ENCODE measurements at places on chromosomes 5 and 9.

- no peak for DNase-seq
Measured at GRCh38 chr9:121700165-121700831, 48.9 kb downstream of the DAB2IP start.

- DNase-seq, result no peak
Measured at GRCh38 chr5:159257007-159257406, 6.1 kb upstream of the UBLCP1 start.

DNA sequence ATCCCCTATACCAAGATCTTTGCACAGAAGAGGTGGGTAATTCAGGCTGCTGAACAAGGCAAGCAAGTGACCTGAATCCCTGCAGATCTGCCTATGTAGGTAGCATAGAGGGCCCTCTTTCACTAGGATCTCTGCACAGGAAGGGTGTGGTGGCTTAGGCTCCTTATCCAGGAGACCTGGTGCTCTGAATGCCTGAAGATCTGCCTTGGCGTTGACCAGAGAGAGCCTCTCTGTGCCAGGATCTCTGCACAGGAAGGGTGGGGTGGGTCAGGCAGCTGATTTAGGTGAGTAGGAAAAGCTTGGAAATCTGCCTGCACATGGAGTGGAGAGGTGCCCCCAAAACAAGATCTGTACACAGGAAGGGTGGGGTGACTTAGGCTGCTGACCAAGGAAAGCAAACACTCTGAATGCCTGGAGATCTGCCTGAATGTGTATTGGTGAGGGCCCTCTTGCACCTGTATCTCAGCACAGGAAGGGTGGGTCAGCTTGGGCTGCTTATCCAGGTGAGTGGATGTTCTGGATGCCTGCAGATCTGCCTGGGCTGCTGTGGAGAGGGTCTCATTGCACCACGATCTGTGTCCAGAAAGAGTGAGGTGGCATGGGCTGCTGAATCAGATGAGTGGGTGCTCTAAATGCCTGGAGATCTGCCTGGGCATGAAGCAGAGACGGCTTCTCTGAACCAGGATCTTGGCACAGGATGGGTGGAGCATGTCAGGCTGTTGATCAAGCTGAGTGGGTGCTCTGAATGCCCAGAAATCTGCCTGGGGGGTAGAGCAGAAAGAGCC is 365.9 kb downstream of the DMAC1 start:
- DNase-seq, result no peak

DNA sequence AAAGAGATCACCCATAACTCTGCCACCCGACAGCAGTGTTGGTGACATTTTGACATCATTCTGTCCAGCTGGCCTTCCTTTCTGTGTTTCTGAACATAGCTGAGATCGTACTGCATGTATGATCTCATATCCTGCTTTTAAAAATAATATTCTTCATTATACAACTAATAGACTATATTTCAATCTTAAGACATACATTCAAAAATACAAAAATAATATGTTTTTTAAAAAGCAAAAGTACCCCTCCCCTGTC is 47.7 kb upstream of the RPL26L1 start:
- no peak for DNase-seq

DNA sequence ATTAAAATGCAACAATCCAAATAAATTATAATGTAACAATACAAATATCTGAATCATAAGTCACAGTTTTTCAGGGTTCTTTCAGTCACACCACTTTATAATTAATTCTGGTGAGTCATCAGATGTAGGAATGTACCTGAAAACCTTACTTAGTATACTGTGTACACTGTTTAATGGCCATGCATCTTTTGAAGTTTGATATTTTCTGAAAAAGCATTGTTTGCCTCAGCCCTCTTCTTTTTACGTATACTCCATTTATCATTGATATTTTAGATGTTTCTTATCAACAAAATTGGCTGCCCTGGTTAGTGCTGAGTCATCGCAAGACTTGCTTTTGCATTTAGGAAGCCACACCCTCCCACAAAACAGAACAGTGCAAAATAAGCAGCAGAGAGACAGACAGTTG is 218.6 kb downstream of the PJA2 start:
- DNase-seq, result no peak

DNA sequence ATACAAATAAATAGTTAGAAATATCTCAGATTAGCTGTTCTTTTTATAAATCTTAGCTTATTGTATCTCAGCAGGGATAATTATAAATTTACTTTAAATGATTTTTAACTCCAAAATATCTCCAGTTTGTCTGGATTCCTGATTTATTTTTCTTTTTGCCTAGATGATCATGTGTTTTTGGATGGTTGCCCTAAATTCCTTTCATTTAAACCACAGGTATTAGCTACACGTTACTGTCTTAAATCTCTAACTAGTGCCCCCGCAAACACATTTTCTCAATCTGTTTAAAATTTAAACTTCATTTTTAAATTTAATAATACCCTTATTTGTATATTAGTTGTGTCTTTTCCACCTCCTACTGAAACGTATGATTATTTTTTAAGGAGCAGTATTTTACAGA is 5.6 kb downstream of the FER start:
- DNase-seq, result no peak

GRCh38 chr9:135335691-135336181 is 143.8 kb upstream of the PPP1R26 start:
- no peak for DNase-seq

- no peak for DNase-seq
Measured at GRCh38 chr9:87189006-87189405, 241.7 kb upstream of the GAS1 start.

GRCh38 chr5:173909199-173909598 is 21.1 kb downstream of the CPEB4 start:
- DNase-seq, result no peak

- DNase-seq, result no peak
Measured at GRCh38 chr5:45376417-45376816, 319.8 kb downstream of the HCN1 start.

- no peak for DNase-seq
Measured at GRCh38 chr9:69141851-69142250, 32.2 kb upstream of the TJP2 start.

DNA sequence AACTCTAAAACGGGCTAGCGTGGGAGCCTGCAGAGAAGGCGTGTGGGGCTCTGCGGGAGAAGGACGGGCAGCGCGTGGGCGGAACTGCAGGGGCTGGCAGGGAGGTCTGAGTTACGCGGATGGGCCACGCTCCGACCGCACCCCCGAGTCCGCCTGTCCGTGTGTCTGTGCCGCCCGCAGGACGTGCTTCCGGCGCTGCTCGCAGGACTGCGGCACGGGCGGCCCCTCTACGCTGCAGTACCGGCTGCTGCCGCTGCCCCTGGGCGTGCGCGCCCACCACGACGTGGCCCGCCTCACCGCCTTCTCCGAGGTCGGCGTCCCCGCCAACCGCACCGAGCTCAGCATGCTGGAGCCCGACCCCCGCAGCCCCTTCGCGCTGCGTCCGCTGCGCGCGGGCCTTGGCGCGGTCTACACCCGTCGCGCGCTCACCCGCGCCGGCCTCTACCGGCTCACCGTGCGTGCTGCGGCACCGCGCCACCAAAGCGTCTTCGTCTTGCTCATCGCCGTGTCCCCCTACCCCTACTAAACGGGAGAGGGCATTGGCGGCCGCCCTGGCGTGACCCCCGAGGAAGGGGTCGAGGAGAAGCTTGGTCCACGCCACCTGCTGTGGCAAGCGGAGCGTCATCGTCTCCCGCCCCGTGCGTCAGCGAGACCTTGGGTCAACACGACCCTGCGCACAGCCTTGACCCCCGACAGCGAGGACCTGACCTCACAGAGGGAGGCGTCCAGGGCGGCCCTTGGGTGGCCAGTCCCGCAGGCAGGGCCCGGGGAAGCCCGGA is 11.4 kb upstream of the ASS1 start:
- no peak for DNase-seq

- DNase-seq, result peak; percentile 5
Measured at GRCh38 chr5:37370550-37370863, 399 bp downstream of the NUP155 start.

DNA sequence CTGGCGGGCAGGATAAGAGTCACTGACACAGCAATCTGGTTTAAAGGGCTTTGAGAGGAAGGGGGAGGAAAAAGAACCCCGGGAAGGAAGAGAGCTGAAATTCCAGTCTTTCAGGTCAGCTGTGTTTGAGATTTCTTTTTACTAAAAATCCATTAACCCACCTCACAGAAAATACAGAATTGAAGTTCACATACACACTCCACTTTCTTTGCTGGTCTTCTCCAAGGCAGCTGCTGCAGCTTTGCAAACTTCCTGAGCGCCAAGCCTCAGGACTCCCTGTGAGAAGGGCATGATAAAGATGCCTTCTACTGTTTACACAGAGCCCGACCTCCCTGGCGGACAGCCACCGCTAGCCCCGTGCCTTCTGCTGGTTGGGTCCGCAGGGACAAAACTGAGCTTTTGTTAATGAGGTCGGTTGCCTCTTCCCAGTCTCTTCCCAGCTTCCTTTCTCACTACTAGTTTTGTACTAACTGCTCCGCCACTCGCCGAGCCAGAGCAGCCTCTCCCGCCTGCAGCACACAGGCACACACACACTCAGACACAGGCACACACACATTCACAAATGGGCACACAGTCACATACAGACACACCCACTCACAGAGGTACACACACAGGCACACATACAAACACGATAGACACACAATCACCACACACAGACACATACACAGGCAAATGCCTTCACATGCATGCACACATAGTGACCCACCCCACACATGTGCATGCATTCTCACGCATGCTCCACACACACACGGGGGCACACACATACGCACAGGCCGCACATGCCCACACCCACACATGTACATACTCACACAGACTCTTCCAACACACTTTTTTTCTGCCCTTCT is at the start of gene FREM1:
Gene FREM1, minus strand, starts transcription at position 468 of the 845 bp plus-strand sequence. CDS start 41,451 bp downstream, outside the sequence.
- no peak for DNase-seq

- DNase-seq, result no peak
Measured at GRCh38 chr5:28328681-28329080, 1290.3 kb upstream of the CDH9 start.

DNA sequence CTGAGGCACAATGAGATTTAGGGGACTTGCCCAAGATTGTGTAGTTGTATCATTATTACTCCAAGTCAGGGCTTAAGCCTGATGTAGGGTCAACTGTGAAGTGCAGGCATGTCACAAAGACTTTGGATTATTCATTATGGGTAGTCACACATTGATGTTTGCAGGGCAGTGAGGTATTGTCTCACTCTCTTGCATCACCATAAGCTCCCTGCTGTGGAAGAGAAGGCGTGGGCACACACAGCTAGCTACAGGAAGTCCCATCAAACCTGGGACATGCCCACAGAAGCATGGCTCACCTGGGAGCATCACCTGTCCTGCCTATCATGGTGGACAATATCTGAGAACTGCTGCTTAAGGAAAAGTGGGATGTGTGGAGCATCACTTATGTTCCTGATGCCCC is 42.1 kb downstream of the TMOD1 start:
- DNase-seq, result no peak

GRCh38 chr9:28423255-28423654 is 850.0 kb upstream of the C9orf72 start:
- no peak for DNase-seq

DNA sequence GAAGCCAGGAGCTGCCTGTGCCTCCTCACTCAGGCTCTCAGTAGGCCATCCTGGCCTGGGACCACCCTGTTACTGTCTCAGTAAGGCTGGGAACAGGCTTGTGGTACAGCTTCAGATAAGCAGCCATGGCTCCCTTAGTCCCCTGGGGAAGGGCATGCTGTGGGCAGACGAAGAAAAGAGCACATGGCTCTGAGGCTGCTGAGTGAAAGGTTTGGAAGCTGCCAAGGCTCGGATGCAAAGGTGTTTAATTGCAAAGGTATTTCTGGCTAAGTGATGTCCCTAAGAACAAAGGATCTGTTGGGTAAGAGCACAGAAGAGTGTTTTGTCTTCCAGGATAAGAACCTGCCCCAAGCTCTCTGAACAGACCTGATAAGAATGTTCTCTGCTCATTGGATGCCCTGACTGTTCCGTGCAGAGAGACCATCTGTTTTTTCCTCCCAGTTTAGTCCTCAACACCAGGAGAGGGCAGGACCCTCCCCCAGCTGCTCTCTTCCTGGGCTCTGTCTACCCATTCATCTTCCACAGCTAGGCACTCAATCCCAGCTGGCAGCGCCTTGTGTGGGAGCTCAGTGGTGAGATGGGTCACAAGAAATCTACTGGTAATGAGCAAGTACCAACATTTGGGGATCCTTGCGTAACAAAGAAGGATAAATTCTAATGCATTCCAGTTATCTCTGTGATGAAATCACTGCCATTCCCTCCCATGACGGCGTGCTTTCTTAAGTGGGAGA is 17.7 kb downstream of the ANGPTL2 start:
- no peak for DNase-seq

DNA sequence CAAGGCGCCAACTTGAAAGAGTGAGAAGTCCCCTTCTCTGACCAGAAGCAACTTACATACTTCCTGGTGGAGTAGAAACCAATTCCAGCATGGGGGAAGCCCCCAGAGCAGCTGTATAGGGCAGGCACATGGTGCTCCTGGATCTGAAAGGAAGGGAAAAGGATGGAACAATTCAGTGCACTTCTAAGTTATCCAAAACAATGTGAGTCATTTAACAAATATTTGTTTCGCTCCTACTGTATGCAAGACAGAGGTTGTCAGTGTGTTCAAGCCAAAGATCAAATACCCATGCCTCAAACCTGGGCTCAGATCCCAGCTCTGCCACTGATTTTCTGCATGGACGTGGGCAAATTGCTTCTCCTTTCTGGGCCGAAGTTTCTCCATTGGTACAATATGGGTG is 67.1 kb downstream of the LHX2 start:
- no peak for DNase-seq

GRCh38 chr5:135262364-135262763 is 136.7 kb downstream of the MACROH2A1 start:
- no peak for DNase-seq

- no peak for DNase-seq
Measured at GRCh38 chr9:70594386-70594944, 180.0 kb upstream of the KLF9 start.

GRCh38 chr5:29697785-29698414 is 1495.6 kb upstream of the CDH6 start:
- no peak for DNase-seq

DNA sequence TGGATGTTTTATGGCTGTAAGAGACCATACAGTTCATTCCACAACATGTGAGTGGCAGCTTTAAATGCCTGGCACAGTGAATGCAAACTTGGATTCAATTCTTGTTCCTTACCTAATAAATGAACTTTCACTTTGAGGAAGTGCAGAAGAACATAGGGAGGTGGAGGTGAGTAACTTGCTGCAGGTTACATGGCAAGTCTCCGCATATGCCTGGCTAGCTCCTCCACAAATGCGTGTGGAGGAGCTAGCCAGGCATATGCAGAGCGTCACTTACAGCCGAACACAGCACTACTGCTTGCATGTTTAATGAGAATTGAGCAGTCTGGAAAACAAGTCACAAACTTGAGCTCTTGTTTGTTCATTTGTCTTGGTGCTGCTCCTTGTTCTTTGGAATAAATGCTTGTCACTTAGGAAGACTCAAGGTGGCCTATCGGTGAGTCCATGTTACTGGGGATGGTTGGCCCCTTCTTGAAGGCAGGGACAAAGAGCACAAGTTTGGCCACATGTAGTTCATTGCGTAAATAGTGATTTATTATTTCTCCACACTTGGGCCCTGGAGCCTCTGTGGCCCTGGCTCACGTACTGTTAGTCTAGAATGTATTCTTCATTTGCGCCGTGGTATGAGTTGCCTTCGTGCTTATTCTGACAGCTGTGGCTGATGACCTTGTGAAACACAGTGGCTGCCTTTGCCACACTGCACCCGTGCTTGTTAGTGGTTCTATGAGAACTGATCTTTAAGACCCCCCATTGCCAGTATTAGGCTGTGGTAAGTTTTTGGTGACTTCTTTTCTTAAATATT is 3.1 kb downstream of the ISOC1 start:
- no peak for DNase-seq

- no peak for DNase-seq
Measured at GRCh38 chr5:97538912-97539311, 355.9 kb upstream of the RIOK2 start.

GRCh38 chr5:134423376-134423775 is 11.7 kb upstream of the CDKN2AIPNL start:
- no peak for DNase-seq
